ENCODE measurements at places on chromosomes 3 and 15.

GRCh38 chr3:86743233-86743632, 247.7 kb downstream of the VGLL3 start:
- DNase-seq = no peak

DNA sequence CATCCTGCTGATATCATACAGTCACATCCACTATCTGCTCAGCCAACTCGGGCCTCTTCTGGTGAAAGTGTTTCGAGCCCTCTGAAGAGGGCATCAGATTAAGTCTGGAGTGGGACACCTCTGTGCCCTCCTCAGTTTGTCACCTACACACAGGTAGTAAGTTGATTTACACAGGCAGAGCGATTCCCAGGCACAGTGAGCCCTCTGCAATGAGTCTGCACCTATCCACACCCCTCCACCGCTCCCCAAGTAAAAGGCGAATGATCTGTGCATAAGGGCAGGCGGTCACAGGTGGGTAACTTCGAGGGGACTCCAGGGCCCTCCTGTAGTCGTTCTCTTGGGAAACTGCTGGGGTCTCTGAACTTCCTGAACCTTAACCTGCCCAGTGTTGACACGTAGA, 152.0 kb downstream of the ATP10A start:
- no peak for DNase-seq

DNA sequence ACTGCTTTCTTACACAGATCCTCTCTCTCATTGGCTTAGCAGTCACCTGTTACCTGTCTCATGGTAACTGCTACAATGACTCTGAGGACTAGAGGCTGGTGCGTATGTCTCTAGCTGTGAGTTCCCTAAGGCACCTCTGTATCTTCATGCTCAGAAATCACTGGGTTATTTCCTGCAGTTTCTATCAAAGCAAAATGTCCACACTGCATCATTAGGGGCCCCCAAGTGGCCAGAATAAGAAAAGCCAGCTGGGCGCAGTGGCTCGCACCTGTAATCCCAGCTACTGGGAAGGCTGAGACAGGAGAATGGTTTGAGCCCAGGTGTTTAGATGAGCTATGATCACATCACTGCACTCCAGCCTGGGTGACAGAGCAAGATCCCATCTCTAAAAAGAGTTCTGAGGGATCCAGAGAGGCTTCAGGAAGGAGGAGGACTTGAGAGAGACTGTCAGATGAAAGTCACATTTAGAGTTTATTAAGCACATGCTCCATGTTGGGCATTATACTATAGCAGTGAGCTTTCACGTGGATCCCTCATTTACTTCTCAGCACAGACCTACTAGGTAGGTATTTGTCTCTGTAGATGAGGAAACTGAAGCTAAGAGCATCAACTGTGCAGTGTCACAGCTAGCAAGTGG, 2.3 kb upstream of the VPS18 start:
- peak; percentile 47 for DNase-seq

GRCh38 chr15:60740787-60741354, 261.9 kb upstream of the ICE2 start:
- no peak for DNase-seq

GRCh38 chr3:31565288-31565687, 32.6 kb downstream of the STT3B start:
- DNase-seq = no peak

DNA sequence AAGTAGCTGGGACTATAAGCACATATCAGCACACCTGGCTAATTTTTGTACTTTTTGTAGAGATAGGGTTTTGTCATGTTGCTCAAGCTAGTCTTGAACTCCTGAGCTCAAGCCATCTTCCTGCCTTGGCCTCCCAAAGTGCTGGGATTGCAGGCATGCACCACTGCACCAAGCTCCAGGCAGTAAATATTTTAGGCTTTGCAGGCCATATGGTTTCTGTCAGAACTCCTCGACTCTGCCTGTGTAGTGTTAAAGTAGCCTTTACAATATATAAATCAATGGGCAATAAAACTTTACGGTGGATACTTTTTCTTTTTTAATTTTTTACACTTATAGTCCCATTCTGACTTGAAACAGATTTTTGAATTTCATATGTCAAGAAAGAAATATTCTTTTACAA, 41.6 kb downstream of the DAG1 start:
- DNase-seq = no peak

DNA sequence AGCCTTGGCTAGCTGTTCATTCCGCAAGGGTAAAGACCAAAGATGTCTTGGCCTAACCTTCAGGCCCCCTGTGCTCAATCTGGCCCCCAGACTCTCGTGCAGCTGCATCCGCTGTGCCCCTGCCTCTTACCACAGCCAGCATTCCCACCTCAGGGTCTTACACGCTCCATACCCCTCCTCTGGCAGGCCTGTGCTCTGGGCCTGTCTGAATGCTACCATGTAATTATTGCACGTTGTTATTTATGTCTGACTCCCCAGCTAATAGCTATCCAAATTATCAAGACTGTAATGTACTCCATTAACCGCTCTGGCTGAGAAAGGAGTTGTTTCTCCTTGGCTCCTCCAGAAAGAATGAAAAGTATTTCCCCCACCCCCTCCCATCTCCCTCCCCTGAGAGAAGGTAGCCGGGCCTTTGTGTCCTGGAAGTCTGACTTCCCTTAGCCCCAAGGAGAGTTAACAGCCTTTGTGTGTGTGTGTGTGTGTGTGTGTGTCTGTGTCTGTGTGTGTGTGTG, 54.5 kb upstream of the UBE2E1 start:
- DNase-seq = no peak

DNA sequence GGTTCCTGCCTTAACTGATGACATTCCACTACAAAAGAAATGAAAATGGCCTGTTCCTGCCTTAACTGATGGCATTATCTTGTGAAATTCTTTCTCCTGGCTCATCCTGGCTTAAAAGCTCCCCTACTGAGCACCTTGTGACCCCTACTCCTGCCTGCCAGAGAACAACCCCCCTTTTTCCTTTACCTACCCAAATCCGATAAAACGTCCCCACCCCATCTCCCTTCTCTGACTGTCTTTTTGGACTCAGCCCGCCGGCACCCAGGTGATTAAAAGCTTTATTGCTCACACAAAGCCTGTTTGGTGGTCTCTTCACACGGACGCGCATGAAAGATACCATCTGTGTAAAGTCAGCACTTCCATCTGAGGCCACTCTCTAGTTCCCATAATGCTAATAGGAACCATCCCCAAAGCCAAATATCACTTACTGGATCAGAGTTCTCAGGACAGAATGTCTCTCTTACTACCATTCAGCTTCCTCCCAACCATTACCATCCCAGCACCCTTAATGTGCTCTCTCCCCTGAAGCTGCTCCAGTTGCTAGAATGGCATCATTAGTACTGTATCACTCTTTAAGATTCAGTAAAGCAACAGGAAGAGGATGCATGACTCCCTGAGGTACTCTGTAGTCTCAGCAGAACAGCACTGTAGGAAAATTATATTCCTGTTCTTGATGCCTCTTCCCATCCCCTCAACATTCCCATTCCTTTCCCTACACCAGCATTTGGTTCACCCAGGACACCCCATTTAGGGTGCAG, 2.3 kb upstream of the HRG start:
- no peak for DNase-seq

GRCh38 chr3:47128137-47128536, 35.8 kb downstream of the SETD2 start:
- DNase-seq = no peak

GRCh38 chr3:42546691-42547213, 35.0 kb downstream of the SEC22C start:
- DNase-seq = no peak

- no peak for DNase-seq
Observed at GRCh38 chr3:26049951-26050350, 260.1 kb downstream of the OXSM start.

- DNase-seq = peak; percentile 4
Observed at GRCh38 chr3:176839466-176839865, 357.8 kb downstream of the TBL1XR1 start.

DNA sequence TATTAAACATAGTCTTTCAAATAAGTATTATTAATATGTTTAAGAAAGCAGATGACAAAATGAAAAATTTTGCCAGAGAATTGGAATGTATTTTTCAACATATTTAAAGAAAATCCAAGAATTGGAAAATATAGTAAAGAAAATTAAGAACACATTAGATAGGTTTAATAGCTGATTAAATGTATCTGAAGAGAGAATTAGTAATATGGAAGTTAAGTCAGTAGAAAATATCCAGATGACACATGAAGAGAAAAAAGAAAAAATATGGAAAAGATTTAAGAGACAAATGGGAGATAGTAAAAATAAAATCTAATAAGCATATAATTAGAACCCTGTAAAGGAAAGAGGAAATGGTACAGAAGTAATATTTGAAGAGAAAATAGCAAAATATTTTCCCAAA, 18.0 kb upstream of the POMGNT2 start:
- DNase-seq = no peak

- DNase-seq = no peak
Observed at GRCh38 chr15:46556010-46556409, 921.2 kb downstream of the SQOR start.

DNA sequence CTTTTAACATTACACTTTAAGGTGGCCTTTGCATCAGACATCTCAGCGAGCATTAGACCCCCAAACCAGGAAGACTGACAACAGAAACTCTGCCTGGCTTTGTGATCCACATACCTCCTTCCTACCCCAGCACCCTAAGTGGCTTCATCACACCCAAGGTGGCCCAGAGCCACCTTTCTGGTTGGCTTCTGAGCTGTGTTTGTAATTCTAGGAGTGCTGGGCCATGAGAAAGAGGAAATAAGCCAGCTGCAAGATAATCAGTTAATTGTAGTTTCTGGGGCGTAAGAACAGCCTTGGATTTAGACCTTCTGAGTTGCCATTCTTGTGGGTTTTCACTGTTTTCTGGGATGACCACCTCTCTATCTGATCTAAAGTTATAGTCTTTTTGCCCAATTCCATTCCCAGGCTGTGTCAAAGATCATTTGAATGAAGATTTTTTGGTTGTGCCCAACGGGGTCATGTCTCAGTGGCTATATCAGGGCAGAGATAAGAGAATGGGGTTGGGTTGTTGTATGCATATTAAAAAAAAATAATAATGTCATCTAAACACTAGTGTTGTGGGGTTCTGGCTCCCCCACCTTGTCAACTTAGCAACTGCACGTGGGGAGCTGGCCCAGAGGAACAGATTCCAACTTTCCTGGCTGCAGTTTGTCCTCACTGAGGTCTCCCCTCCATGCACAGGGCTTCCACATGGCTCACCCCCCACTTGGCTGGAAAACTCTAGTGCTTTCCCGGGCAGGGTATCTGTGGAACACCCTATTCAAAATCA, 234.8 kb upstream of the WNT5A start:
- no peak for DNase-seq

DNA sequence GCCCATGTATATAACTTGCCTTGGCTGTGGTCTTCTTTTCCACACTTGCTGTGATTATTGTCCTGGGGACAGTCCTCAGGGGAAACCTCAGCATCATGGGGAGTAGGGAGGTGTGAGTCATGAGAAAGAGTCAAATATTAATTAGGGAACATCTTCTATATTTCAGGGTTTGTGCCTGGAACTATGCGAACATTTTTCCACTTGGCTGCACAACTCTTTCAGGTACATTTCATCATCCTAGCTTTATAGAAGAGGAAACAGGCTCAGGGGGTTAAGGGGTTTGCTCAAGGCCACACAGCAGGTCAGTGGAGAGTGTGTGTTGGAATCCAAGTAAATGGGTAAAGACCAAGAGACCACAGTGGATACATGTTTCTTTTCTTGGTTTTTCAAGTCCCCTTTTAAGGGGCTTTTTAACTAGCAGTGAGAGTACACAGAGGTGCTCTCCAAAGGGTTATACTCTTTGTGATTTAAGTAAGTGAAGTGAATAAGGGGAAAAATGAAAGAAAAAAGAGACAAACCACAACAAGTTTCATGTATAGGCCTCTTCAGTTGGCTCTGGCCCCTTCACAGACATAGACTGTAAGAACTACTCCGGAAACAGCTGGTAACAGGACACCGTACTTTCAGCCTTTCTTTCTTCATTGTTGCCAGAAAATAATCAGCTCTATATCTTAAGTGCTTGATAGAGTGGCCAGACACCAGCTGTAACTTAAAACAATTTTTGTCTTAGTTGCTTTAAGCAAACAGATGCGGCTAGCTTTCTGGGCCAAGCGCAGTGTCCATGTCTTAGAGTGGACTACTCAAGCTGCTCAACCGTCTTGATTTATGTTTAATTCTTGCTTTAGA, 64.6 kb downstream of the EEFSEC start:
- DNase-seq = no peak

DNA sequence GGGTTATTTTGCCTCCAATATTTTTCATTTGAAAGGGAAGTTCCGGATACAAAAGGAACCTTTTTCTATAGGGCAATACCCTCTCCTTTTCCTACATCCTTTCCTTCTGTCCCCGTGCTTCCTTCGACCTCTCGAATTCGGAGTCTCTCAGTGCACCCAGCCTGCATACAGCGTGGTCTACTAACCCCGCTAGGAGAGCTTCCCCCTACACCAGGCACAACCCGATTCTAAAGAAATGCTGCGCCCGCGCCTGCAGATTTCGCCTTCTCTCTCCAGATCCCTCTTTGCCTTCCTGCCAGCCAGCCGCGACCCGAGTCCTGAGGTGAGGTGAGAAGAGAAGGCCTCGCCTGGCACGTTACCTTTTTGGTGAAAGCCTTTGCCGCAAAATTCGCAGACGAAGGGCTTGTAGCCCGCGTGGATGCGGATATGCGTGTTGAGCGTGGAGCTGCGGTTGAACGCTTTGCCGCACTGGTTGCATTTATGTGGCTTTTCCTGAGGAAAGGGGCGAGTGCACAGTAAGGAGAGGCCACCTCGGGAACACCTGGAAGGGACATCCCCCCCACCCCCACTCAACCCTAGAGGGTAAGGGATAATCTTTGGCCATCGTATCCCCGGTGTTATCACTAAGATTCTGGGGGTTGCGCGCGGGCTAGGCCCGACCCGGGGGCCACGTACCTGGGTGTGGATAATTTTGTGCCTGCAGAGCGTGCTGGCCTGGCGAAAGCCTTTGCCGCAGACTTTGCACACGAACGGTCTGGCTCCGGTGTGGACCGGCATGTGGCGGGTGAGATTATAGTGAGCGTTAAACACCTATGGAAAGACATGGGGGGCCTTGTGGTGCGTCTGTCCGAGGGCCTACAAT, 2.3 kb downstream of the FEZF2 start:
- no peak for DNase-seq

- no peak for DNase-seq
Observed at GRCh38 chr3:160319322-160319721, 79.7 kb downstream of the IFT80 start.

GRCh38 chr3:61820306-61820992, 259.1 kb downstream of the PTPRG start:
- DNase-seq = no peak

DNA sequence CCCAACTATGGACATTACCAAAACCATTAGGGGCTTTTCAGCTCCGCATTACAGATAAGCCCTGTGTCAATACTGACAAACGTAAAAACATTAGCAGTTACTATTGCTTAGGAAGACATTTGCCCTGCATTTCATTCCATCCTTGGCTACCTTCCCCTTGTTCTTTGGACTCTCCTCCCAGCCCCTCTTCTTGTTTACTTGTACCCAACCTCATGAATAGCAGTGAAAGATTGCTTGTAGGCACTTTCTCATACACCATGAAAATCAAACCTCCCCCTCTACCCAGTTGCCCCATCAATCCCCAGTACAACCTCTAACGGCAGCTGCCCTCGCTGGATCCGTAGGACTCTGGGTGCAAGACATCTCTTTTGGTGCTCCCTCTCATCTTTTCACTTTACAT, 16.9 kb upstream of the FAM107A start:
- no peak for DNase-seq

GRCh38 chr15:85336880-85337279, 43.5 kb upstream of the AKAP13 start:
- no peak for DNase-seq

Data from Ammon's horn (tissue), 1 donor.